ENCODE measurements at places on chromosomes 16 and 17.

DNA sequence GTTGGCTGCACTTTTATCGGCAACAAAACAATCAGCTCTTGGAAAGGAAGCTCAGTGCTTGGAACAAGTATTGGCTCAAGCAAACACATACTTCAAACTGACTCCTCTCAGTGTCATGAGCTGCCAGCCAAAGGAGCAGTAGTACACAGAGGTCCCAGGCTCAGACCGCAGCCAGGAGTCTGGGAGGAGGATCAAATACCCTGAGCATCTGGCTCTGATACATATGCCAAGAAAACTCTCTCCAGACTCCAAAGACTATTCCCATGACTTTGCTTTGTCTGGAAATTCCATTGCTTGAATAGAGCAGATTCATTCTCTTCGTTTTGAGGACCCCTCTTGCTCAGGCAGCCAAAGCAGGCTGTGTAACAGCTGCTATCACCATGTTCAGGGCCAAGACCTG, 501.6 kb upstream of the PSMD7 start:
- DNase-seq: no peak

GRCh38 chr17:75147878-75148546, 6.3 kb downstream of the JPT1 start:
- no peak for DNase-seq

GRCh38 chr16:2056077-2056476, 8.3 kb downstream of the TSC2 start:
- DNase-seq: no peak

DNA sequence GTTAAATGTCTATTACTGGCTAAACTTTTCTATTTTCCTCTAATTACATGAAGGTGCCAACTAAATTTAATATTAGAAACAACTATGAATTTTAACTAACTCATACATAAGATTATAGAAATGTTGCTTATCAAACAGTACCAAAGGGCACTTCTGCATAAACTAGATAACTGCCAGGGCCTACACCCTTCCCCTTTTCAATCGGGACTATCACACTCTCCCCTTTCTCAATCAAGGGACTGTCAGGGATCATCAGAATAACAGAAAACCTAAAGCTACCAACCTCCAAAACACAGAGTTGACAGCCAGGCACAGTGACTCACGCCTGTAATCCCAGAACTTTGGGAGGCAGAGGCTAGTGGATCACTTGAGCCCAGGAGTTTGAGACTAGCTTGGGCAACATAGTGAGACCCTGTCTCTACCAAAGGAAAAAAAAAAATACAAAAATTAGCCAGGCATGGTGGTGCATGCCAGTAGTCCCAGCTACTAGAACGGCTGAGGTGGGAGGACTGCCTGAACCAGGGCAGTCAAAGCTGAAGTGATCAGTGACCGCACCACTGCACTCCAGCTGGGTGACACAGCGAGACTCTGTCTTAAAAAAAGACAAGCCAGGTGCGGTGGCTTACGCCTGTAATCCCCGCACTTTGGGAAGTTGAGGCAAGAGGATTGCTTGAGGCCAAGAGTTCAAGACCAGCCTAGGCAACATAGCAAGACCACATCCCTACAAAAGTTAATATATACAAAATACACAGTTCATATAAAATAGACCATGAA, 3.2 kb upstream of the PHLPP2 start:
- no peak for DNase-seq

- no peak for DNase-seq
These were observed 60.3 kb upstream of the CORO6 start for GRCh38 chr17:29682987-29683386.

DNA sequence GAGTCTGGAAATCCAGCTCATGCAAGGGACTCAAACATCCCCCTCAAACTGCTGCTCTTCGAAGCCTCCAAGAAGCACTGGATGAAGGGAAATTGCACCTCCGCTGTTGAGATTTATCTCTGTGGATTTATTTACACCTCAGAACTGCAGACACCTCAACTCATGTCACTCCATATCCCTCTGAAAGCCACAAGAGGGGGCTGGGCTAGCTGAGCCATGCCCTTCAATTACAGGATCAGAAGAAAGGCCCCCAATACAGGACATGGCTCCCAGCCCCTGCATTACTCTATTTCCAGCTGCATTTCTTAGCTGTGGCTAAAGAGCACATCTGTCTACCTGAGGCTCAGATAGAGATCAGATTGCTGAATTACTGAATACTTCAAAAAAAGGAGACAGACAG, 103.1 kb upstream of the DYNLRB2 start:
- no peak for DNase-seq

- no peak for DNase-seq
These were observed 39.3 kb downstream of the DHRS7B start for GRCh38 chr17:21165922-21166594.

DNA sequence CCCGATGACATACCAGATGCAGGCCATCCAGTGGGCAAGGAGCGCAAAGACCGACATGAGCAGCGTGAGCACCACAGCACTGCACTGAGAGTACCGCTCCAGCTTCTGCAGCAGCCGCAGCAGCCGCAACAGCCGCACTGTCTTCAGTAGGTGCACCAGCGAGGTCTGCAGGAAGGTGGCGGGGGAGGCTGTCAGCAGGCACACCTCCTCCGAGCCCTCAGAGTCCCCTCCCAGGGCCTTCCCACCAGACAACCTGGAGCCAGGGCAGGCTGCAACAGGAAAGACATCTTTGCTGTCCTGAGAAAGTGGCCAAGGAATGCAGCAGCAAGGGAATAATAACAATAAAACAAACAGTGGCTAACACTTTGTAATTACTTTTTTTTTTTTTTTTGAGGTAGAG, 9.1 kb downstream of the KCNH4 start:
- DNase-seq: no peak

DNA sequence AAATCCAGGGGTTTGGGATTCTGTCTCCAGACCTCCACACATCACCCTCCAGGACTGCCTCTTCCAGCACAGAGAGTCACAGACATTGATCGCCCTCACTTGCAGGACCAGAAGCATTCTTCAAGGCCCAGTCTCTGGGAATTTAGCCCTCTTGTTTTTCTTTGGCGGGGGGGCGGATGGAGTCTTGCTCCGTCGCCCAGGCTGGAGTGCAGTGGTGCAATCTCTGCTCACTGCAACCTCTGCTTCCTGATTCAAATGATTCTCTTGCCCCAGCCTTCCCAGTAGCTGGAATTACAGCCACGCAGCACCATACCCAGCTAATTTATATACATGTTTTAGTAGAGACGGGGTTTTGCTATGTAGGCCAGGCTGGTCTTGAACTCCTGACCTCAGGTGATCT, 8.5 kb upstream of the ITGAL start:
- DNase-seq: no peak

Data from cerebellar cortex (tissue), 1 donor.